ENCODE measurements at places on chromosomes 12 and 14.

DNA sequence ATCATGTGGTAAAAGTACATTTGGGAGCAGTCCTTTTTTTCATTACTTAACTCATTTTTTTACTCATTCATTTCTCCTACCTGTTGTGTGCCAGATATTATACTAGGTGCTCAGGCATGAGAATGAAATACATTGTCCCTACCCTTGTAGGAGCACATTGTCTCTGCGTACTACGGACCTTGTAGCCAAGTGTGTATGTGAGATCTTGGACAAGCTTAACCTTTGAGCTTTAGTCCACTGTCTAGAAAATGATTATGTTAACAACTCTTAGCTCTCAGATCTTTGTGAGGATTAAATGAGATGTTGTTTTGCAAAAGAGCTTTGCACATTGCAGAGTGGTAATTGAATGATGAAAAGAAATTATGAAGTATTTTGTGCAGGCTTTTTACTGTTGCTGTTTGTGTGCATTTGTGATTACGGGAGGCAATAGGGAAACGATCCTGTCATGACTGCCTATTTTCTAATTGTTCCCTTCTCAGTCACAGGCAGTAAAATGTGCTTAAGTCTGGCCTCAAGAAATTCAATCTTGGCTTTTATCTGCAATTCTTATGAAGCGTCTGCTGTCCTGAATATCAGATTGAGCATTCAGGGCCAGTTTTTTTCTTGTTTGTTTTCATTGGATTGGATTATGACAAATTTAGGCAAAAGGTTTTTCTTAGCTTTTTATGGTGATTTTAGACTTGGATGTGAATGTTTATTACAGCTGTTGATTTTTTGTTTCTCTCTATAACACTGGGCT, 447.7 kb downstream of the PDZRN4 start:
- no peak for DNase-seq

DNA sequence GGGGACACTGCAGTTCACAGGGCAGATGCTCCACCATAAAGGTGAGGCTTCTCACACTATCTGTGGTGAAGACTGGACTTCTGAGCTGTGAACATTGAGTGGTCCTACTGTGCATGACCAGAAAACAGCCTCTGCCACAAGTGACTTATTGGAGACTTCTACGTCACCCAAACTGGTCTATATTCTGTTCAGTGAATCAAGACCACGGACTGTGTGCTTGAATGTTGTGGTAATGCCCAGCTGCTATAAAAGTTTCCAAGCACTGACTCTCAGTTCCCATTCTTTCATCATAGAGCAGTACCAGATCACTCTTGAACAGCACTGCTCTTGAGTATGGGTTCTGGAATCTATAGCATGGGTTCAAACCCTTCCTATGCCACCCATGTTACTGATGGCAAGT, 4.8 kb upstream of the PLEK2 start:
- no peak for DNase-seq

GRCh38 chr12:89556976-89557375, 31.1 kb upstream of the POC1B start:
- no peak for DNase-seq

- DNase-seq, result no peak
Measured at GRCh38 chr14:27223906-27224305, 626.1 kb upstream of the NOVA1 start.

- DNase-seq, result no peak
Measured at GRCh38 chr12:56537546-56537945, 15.9 kb downstream of the RBMS2 start.

- DNase-seq, result peak; percentile 5
Measured at GRCh38 chr14:65637780-65638179, 225.2 kb downstream of the FUT8 start.
